ENCODE measurements at places on chromosomes 16 and 17.

GRCh38 chr17:43543771-43544575 lies 2.2 kb downstream of the ETV4 start:
- no peak for DNase-seq

DNA sequence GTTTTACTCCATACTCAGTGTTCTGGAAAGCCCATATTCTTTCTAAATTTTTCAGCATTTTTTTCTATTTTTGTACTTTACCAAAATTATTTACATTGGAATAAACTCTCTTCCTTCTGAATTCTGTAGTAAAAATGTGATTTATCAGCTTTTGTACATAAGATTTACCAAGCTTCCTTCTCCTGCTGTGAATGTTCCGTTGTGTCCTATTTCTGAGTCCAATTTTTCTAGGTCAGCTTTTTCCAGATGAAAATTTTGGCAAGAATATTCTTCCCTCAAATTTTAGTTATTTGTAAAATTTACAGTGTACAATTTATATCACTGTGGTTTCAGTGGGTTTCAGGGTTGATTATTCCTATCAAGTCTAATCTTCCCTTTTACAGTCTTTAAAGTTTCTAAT lies 27.5 kb downstream of the ASPA start:
- DNase-seq = no peak

- no peak for DNase-seq
Measured at GRCh38 chr16:74438492-74438979, 17.3 kb upstream of the CLEC18B start.

DNA sequence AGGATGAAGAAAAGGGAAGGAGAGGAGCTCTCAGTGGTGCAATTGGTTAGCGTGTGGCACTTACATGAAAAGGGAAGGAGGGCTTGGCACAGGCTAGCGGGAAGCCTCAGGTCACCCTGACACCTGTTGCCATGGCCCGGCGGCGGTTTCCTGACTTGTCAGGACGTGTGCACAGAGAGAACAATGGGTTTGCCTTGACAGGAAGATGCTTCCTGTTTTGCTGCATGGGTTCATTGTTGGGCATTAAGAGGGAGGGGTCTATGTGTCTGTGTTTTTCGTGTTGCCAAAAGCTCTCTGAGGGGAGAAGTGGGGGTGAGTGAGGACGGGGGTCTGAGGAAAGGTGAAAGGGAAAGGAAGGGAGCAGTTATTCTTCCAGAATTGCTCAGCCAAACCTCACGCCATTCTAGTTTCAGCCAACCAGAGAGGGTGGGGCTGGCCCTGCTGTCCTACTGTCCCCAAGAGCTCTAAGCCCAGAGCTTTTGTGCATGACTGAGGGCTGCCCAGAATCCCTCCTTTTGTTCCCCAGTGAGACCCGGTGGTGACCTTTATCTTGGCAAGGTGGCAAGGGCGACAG lies 17.1 kb upstream of the CCR7 start:
- DNase-seq = peak; percentile 7

DNA sequence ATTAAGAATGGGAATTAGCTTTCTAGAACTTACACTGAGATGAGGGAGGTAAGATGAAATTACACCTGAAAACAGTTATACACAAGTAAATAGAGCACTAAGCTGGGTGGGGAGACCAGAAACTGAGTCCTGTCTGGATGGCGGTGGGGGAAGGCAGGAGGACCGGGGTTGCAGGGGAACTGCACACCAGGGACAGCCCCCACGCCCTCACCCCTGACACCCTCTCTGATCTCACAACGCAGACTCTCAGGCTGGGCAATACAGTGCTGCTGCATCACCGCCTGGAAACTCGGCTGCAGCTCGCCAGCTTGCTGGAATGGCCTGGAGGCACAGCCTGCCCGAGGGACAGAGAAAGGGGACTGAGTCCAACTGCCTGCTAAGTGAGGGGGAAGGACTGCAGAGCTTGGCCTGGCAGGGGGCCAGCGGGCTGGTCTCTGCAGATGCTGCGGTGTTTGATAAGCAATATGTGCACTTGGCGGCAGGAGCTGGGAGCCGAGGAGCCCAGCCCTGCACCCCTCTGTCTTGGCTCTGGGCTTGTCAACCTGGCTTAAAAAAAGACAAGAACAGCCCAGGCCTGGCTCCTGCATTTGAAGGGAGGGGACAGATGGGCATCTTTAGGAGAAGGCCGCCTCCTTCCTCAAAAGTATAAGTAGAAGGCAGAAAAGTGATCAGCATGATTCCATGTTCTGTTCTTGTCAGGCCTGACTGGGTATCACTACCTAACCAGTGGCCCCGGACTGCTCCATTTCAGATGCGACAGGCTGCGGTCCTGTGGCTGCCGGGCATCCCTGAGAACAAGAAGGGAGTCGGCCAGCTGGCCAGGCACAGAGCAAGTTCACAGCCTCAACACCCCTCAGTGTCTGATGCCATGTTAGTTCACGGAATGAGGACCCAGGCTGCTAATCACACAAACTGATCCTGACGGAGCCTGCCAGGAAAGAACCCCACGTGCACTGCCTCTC lies 30.2 kb downstream of the SPHK1 start:
- DNase-seq = no peak

- peak; percentile 11 for DNase-seq
Measured at GRCh38 chr16:70018254-70018653, 67.1 kb downstream of the CLEC18A start.
